Uterus (tissue), 4 donors: ENCODE measurements at places on chromosomes 4 and X. TPM values are rescaled to one million over a fixed set of nuclear protein-coding genes. Genes with fewer than 3 reads are reported as not detected.

ASMT gene
- total RNA-seq: not detected

EIF1AX gene
- 81.8 TPM for total RNA-seq

- no peaks in the 10 kb centered on the region for H3K27me3 ChIP-seq
- no peak overlapping the region for H3K27ac ChIP-seq
- no peak overlapping the region for H3K4me3 ChIP-seq
- H3K4me1 ChIP-seq: no peaks in the 10 kb centered on the region
- H3K36me3 ChIP-seq: no peaks in the 10 kb centered on the region
Observed at GRCh38 chr4:62087706-62088105, 887.6 kb downstream of the ADGRL3 start.

XKRX gene
- not detected for total RNA-seq

XAGE1B gene
- total RNA-seq: not detected

GRCh38 chr4:122632396-122633143, 11.7 kb upstream of the IL21 start:
- no peaks in the 10 kb centered on the region for H3K36me3 ChIP-seq
- no peaks in the 10 kb centered on the region for H3K27me3 ChIP-seq
- no peak overlapping the region for H3K27ac ChIP-seq
- H3K4me3 ChIP-seq: no peak overlapping the region
- no peaks in the 10 kb centered on the region for H3K4me1 ChIP-seq

MAGEA12 gene
- total RNA-seq: not detected

DNA sequence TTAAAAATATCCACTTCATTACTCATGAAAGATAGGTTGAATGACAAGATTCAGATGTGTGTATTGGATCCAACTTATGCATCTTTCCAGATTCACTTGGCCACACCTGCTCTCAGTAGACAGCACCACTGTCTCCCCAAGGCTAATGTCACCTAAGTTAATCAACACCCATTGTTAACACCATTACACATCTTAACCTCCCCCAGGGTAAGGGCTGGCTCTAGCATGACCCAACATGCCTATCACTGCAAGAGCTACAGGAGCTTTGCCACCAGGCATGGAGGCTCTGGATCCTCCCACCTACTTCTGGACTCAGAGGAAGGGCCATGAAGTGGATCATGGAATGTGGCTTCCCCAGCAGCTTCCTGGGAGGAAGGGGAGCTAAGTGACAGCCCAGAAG, 32.8 kb upstream of the LSM6 start:
- H3K36me3 ChIP-seq: no peaks in the 10 kb centered on the region
- H3K4me3 ChIP-seq: no peak overlapping the region
- no peaks in the 10 kb centered on the region for H3K27me3 ChIP-seq
- no peak overlapping the region for H3K27ac ChIP-seq
- no peak for DNase-seq

GRCh38 chrX:78886550-78886949, 58.6 kb upstream of the P2RY10 start:
- no peaks in the 10 kb centered on the region for H3K27me3 ChIP-seq
- no peak overlapping the region for H3K27ac ChIP-seq
- no peaks in the 10 kb centered on the region for H3K36me3 ChIP-seq
- no peak overlapping the region for H3K4me3 ChIP-seq

COL25A1 gene
- total RNA-seq: not detected

ERVMER34-1 gene
- 1.2 TPM for total RNA-seq

DNA sequence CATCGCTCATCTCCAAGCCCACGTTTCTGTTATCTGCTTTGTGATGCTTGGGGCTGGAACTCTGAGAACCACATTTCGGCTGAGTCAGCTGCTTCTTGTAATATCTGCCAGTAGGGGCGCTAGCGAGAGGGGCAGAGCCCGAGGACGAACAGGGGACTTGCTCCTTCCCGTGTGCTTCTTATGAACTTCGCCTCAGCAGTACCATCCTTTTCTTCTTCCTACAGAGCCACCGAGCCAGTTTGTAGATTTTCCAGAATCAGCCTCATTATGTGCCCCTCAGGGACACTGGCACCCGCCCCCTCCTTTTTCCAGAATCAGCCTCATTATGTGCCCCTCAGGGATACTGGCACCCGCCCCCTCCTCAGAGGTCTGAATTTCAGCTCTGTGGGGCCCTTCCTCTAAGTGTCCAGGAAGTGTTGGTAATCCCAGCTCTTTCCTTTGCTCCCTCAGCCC, 441.7 kb upstream of the RASGEF1B start:
- no peaks in the 10 kb centered on the region for H3K27me3 ChIP-seq
- no peak overlapping the region for H3K27ac ChIP-seq
- no peak for DNase-seq
- no peaks in the 10 kb centered on the region for H3K36me3 ChIP-seq
- no peaks in the 10 kb centered on the region for H3K4me1 ChIP-seq

RAI2 gene
- total RNA-seq: 36.8 TPM

DNA sequence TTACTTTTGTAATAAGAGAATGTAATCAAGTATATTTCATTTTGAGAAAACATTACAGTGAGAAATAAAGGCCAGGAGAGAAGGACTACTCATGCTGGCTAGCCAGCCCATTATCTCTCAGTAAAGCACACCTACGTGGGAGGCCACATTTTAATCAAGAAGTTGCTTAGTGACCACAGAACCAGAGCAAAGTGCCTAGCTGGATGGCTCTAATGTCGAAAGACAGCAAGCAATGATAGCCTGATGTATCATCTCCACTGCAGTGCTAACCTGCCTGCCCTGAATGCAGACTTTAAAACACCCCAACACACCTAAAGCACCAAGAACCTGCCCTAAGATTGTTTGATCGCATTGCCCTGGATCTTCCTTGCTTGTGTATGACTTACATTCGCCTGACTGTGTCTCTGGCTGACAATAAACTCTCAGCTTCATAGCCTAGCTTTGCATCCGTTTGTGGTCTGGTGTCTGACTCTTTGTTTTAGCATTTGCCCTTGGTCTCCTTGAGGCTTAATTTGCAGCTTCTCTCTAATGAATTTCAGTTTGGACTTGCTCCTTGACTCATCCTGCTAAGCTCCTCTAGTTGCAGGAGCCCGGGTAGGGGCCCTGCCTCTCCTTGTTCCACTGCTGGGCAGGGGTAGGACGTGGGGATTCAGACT, 31.4 kb upstream of the SOWAHD start:
- no peaks in the 10 kb centered on the region for H3K27me3 ChIP-seq
- H3K36me3 ChIP-seq: no peaks in the 10 kb centered on the region
- no peak overlapping the region for H3K27ac ChIP-seq
- no peak overlapping the region for H3K4me3 ChIP-seq

- no peak overlapping the region for H3K27ac ChIP-seq
- H3K36me3 ChIP-seq: no peaks in the 10 kb centered on the region
- DNase-seq: no peak
- H3K4me3 ChIP-seq: no peak overlapping the region
- H3K4me1 ChIP-seq: no peaks in the 10 kb centered on the region
- no peaks in the 10 kb centered on the region for H3K27me3 ChIP-seq
Observed at GRCh38 chr4:181528570-181529184, 714.5 kb upstream of the TENM3 start.

- no peak overlapping the region for H3K4me3 ChIP-seq
- no peak for DNase-seq
- H3K4me1 ChIP-seq: no peaks in the 10 kb centered on the region
- H3K36me3 ChIP-seq: no peaks in the 10 kb centered on the region
- H3K27ac ChIP-seq: no peak overlapping the region
Observed at GRCh38 chr4:146202665-146203064, 11.7 kb upstream of the REELD1 start.

FAM47E gene
- total RNA-seq: 1.2 TPM

TEX11 gene
- 0.35 TPM for total RNA-seq

DNA sequence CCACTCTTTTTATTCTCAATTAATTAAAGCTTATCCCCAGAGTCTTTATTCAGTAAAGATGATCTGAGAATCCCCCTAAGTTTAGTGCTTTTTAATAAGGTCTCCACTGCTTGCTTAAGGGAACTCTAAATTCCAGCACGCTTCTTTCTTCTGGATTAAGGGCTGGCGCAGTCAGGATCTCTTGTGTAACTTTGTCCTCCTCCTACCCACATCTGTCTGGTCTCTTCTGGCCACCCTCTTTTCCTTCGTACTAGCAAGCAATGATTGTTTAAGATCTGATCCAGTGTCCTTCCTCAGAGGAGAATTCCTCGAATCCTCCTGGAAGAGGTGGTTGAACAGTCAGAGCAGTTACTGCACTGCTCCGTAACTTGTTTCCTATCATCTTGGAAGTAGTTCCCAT, 14.0 kb upstream of the PAQR3 start:
- no peaks in the 10 kb centered on the region for H3K27me3 ChIP-seq
- no peaks in the 10 kb centered on the region for H3K4me1 ChIP-seq
- H3K36me3 ChIP-seq: no peaks in the 10 kb centered on the region
- no peak overlapping the region for H3K27ac ChIP-seq
- DNase-seq: no peak
- H3K4me3 ChIP-seq: no peak overlapping the region

DNA sequence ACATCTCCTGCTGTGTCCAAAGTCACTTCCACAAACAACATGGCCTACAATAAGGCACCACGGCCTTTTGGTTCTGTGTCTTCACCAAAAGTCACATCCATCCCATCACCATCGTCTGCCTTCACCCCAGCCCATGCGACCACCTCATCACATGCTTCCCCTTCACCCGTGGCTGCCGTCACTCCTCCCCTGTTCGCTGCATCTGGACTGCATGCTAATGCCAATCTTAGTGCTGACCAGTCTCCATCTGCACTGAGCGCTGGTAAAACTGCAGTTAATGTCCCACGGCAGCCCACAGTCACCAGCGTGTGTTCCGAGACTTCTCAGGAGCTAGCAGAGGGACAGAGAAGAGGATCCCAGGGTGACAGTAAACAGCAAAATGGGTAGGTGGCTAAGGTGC, 123.9 kb downstream of the PDLIM5 start:
- DNase-seq: no peak
- no peaks in the 10 kb centered on the region for H3K27me3 ChIP-seq
- H3K4me3 ChIP-seq: no peak overlapping the region
- no peaks in the 10 kb centered on the region for H3K36me3 ChIP-seq
- no peak overlapping the region for H3K27ac ChIP-seq

TRPC3 gene
- 8.2 TPM for total RNA-seq

GRCh38 chr4:113071805-113072204, 22.4 kb downstream of the ANK2 start:
- no peaks in the 10 kb centered on the region for H3K4me1 ChIP-seq
- H3K27ac ChIP-seq: no peak overlapping the region
- no peak overlapping the region for H3K4me3 ChIP-seq
- no peak for DNase-seq
- H3K27me3 ChIP-seq: no peaks in the 10 kb centered on the region
- no peaks in the 10 kb centered on the region for H3K36me3 ChIP-seq

EREG gene
- total RNA-seq: not detected

DNA sequence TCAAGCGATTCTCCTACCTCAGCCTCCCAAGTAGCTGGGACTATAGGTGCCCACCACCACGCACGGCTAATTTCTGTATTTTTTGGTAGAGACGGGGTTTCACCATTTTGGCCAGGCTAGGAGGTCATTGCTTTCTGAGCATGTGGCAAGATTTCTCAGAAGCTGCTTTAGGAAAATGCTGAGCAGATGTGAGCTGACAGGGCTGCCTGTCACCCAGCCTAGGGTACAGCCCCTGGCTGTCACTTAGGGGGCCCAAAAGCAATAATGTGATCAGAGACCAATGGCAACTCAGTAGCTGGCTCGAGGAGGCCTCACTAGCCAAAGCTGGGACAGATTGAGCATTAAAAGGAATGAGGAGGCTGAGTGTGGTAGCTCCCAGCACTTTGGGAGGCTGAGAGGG, 64.8 kb downstream of the TNIP2 start:
- no peak overlapping the region for H3K4me3 ChIP-seq
- H3K36me3 ChIP-seq: no peaks in the 10 kb centered on the region
- DNase-seq: no peak
- H3K27me3 ChIP-seq: no peaks in the 10 kb centered on the region
- H3K4me1 ChIP-seq: no peaks in the 10 kb centered on the region
- no peak overlapping the region for H3K27ac ChIP-seq

GRCh38 chr4:95500361-95500760, 48.4 kb downstream of the UNC5C start:
- H3K4me3 ChIP-seq: no peak overlapping the region
- no peak overlapping the region for H3K27ac ChIP-seq
- H3K36me3 ChIP-seq: no peaks in the 10 kb centered on the region
- DNase-seq: no peak
- H3K4me1 ChIP-seq: no peaks in the 10 kb centered on the region

SERPINA7 gene
- not detected for total RNA-seq

DNA sequence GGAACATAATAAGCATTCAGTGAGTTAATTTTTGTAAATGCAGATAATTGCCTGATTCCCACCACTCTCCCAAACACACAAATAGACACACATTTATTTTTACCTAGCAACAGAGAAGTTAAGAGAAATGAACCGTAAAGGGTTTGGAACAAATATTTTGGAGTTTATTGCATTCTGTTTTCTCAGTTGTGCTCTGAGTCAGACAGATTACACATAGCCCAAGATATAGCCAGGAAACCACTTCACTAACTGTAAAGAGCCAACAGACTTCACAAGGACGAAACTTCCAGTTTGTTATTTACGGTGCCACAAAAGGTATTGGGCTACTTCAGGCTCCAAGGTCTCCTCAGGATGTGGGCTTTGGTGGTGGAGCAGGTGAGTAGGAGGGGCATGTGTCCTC, 217.0 kb downstream of the BMPR1B start:
- no peak overlapping the region for H3K4me3 ChIP-seq
- no peak for DNase-seq
- no peaks in the 10 kb centered on the region for H3K27me3 ChIP-seq
- H3K27ac ChIP-seq: no peak overlapping the region
- no peaks in the 10 kb centered on the region for H3K36me3 ChIP-seq

DNA sequence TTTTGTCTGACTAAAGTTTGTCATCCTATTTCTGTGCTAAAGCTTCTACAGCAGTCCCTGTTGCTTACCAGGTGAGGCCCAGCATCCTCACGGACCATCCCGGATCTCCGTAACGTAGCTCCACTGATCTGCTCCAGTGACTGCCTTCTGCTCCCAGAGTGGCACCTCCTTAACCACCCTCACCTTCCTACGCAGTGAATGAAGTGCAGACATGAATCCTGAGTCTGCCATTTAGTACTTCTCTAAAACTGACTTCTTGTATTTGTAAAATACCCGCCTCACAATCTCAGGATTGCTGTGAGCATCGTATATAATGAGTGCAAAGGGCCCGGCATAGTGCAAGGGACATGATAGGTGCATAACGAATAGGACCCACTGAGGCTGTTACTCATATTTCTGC, 27.7 kb upstream of the ACSL1 start:
- H3K4me3 ChIP-seq: no peak overlapping the region
- no peak overlapping the region for H3K27ac ChIP-seq
- no peaks in the 10 kb centered on the region for H3K36me3 ChIP-seq
- H3K27me3 ChIP-seq: no peaks in the 10 kb centered on the region
- no peaks in the 10 kb centered on the region for H3K4me1 ChIP-seq
- no peak for DNase-seq

GRCh38 chr4:55549888-55550287, 3.2 kb upstream of the CLOCK start:
- no peak for DNase-seq
- no peaks in the 10 kb centered on the region for H3K4me1 ChIP-seq
- H3K27me3 ChIP-seq: no peaks in the 10 kb centered on the region
- H3K27ac ChIP-seq: no peak overlapping the region
- no peak overlapping the region for H3K4me3 ChIP-seq
- no peaks in the 10 kb centered on the region for H3K36me3 ChIP-seq

NCAPG gene
- 36.2 TPM for total RNA-seq
